ENCODE measurements at places on chromosomes 3 and 15. TPM values are rescaled to one million over a fixed set of nuclear protein-coding genes. Genes with fewer than 3 reads are reported as not detected.

PFKFB4 gene
- 13.8 TPM for total RNA-seq

POLQ gene
- 2.3 TPM for total RNA-seq

VPS8 gene
- 13.3 TPM for total RNA-seq

CLDN18 gene
- not detected for total RNA-seq

PCOLCE2 gene
- total RNA-seq: 4.4 TPM

CD96 gene
- not detected for total RNA-seq

TGM5 gene
- total RNA-seq: not detected

POTEB3 gene
- not detected for total RNA-seq

CNTN3 gene
- 0.58 TPM for total RNA-seq

SCAMP5 gene
- 5.5 TPM for total RNA-seq

ALPK3 gene
- total RNA-seq: under 0.01 TPM

MCTP2 gene
- total RNA-seq: 0.18 TPM

ZIC1 gene
- not detected for total RNA-seq

EPHB1 gene
- under 0.01 TPM for total RNA-seq

GNB4 gene
- total RNA-seq: 51.2 TPM
